ENCODE measurements at places on chromosomes 3 and 15. TPM values are rescaled to one million over a fixed set of nuclear protein-coding genes. Genes with fewer than 3 reads are reported as not detected.

DNA sequence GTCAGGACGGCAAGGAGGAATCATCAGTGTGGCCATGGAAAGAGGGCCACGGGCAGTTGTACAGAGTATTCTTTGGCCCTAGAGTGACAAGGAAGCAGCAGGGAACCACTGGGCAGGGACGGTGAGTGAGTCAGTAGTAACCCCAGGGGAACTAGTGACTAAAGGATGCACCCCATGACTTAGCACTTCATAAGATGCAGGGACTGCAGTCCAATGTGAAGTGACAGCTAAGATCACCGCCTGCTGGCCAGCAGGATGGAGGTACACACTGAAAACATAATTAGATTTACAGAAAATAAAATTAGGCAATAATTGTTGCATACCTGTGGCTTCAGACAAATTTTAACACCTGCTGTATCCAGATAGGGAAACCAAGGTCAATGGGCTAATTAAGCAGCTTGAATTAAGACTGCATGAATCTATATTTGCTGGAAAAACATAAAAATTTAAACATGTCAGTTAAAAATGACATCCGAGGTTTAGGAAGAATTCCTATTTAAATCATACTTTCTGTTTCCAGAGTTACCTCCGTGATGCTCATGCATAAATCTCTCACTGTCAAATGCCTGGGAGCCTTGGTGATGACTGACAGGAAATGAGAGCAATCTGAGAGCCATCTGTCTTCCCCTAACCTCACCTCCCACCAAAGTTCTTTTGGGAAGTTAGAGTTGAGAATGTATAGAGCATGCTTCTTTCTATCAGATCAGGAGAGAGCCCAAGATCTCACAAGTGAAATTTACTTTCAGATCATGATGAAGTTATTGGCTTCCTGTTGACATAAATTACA, 56.5 kb downstream of the DCLK3 start:
- DNase-seq: peak; percentile 88

- DNase-seq: peak; percentile 30
Measured at GRCh38 chr15:80695099-80695910, at the start of gene ABHD17C. Gene ABHD17C (plus strand): TSS chr15:80695310. CDS start chr15:80695430, 120 bp downstream.

GRCh38 chr3:13163848-13164382, 90.7 kb upstream of the IQSEC1 start:
- no peak for DNase-seq

DYNC1LI1 gene
- total RNA-seq: 43.6 TPM

Data from HFFc6 (cell line).